ENCODE measurements at places on chromosomes 3 and 15.

DNA sequence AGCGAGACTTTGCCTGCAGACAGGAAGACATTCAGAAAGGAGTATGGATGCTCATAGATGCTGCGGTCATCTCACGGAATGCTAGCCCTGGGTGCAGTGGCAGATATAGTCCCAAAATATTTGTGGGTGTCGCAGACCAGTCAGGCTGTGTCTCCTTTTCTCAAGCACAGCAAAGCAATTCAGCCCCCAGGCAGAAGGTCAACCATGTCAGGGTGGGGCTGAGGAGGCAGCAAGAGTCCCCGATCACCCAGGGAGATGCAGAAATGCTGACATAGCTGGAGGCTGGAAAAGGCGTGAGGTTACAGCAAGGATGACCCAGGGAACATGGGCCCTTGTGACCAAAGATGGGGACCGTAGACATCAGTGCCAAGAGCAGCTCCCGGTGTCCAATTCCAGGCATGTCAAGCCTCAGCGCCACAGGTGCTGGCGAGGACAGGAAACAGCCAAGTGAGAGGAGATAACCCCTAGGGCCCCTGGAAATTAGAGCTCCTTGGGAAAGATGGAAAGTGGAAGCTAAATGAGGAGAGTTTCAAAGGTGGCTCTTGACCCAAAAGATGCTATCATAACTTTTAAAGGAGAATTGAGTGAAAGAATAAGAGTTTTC is 81.2 kb upstream of the ABHD17C start:
- no peak for DNase-seq

DNA sequence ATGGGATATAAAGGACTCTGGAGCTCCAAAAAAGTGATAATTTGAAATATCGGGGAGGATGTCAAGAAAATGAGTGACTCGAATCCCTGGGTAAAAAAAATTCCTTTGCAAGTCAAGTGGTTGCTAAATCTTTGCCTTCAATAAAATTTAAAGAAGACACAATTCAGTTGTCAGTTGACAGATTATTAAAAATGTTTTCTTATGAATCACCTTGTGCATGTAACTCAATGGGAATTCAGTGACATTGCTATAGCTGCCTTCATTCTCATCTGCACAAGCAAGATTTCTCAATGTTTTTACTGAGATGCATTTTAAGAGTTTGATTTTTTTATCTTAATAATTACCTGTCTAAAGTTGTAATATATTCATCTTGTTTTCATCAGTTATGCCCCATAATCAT is 264.0 kb upstream of the IL12A start:
- DNase-seq, result no peak

DNA sequence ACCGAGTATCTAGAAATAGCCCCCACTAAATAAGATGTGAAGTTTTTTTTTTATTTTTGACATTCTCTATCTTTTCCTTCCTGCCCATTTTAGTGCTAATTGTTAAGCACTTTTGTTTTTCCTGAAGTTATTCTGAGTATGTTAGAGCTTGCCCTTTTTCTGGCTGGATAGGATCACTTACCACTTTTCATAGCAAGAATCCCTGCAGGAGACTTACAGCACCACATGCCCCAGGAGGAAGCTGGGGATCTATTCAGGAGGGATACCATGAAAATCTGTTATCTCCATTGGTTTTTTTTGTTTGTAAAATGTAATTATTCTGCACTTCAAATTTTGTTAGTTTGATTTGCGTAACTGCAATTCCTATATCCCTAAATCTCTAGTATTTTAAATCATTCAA is 968.4 kb downstream of the ZPLD1 start:
- no peak for DNase-seq

DNA sequence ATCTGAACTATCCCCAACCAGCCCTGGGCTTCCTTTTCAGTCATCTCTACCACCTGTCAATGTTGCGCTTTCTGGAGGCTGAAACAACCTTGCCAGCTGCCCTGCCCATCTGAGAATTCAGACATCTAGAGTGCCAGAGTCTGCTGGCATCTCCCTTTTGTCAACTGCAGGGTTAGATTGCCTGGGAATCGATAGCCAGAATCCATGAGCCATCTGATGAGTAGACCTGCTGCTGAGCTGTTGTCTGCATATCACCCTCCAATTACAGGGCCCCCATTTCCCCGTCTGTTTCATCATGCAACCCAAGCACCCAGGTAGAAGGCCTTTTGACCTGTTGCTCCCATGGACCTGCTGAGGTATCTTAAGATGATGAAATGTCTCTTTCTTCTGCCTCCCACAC is 280.1 kb downstream of the EPHB1 start:
- no peak for DNase-seq

Data from AG04449 (cell line).